LoVo (cell line): ENCODE measurements at places on chromosomes 3 and 15.

DNA sequence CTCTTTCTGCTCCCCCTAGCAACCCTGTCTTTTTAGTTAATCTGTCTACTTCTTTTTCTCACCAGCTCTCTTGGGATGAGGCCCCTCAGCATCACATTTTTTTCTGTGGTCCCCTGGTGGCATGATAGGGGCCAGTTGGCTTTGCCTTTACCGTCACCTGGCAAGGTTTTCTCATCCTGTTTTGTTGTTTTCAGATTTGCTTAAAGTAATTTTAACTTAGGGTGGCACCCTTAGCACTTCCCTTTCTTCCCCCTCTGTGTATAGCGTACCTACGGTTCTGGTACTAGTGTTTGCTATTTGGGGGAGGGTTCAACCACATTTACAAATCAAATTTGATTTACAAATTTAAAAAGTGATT is 35.6 kb downstream of the PDCD6IP start:
- no peak for DNase-seq

- no peak for DNase-seq
Measured at GRCh38 chr3:164890061-164890460, 188.2 kb downstream of the SI start.

GRCh38 chr15:59814409-59814808 is 125.3 kb upstream of the BNIP2 start:
- DNase-seq = no peak

- no peak for DNase-seq
Measured at GRCh38 chr3:135311699-135312098, 516.6 kb downstream of the EPHB1 start.

DNA sequence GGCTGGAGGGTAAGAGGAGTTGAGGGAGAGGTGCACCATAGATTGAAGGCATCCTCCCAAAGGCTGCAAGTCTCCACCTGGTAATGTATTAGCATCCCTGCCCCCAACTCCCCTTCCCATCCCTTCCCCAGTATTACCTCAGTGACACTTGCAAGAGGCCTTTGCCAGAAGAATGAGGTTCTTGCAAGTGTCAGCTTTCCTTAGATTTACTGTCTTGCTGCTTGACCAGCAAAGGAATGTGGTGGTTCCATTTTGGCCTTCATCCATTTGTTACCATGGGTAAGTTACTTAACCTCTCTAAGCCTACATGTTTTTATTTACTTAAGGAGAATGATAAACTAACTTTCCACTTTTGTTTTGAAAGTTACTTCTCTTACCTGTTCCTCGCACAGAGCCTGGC is 108.9 kb downstream of the LRTM1 start:
- DNase-seq = no peak

GRCh38 chr3:115254492-115255196 is 107.6 kb upstream of the ZBTB20 start:
- no peak for DNase-seq

DNA sequence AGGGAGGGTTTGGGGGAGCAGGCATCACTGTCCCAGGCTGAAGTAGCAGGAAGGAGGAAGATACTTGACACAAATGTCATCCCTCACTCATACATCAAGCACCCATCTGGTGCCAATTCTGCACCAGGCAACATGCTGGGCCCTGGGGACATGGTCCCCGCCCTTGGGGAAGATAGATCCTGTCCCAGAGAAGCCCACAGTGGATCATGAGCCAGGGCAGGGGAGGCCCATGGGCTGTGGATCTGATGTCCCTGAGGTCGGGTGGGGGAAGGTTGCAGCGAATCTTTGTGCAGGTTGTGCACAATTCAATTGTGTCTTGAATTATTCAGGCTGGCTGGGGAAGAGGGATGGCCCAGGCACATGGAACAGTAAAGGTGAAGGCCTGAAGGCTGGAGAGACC is 6.4 kb upstream of the CCDC33 start:
- DNase-seq = no peak

GRCh38 chr3:66518126-66518525 is 17.3 kb upstream of the LRIG1 start:
- no peak for DNase-seq

DNA sequence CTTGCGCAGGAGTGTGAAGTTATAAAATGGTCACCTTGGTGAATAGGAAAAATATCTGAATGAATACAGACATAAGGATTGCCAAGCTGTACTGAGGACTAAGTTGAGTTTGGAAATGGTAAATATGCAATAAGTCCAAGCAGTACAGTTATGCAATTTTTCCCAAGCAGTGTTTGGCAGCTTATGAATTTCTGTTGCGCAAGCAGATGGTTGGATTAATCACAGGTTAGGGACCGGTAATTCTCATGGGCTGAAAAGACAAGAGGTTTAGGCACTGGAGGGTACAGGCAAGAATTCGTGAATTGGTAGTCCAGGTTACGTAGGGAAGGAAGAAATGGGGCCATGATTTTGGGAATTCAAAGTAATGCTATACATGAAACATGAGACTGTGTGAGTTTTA is 210.3 kb downstream of the RAP2B start:
- DNase-seq = no peak

DNA sequence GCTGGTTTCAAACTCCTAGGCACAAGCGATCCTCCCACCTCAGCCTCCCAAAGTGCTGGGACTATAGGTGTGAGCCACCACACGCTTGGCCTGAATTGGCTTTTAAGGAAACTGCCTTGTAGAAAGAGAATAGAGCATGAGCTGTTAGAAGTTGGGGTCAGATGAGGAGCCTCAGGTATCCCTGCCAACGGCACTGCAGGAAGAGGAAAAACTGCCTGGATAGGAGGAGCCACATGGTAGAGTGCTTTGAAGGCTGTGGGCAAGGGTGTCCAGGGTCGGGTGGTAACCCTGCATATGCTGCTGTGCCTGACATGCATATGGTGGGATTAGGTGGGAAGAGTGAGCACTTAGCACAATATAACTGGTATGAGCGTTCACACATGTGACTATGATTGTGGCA is 55.0 kb downstream of the BSN start:
- DNase-seq = no peak

- no peak for DNase-seq
Measured at GRCh38 chr15:36810656-36811449, 231.4 kb downstream of the CDIN1 start.

DNA sequence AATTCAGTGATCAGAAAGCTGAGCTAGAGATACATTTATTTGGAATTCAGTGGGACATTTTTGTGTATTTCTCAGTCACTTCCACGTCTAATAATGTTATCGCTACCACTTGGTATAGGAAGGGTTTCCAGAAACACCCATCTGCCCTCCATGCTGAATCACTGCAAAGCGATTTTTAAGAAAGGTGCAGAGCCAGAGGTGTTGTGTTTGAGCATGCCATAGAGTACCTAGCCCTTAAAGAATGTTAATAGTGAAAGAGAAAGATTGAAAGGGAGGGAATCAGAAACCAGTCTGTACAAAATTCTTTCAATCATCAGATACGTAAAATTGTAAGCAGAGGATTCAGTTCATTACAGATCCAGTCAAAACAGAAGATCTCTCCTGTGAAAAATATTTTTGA is 80.1 kb upstream of the ARL6 start:
- DNase-seq = no peak

- DNase-seq = no peak
Measured at GRCh38 chr3:126127904-126128303, 44.0 kb upstream of the SLC41A3 start.

GRCh38 chr3:17765819-17766472 is 23.5 kb upstream of the TBC1D5 start:
- DNase-seq = no peak

- DNase-seq = no peak
Measured at GRCh38 chr3:69665026-69665737, 74.1 kb upstream of the MITF start.
